EL (cell line): ENCODE measurements at places on chromosomes 16 and 17.

GRCh38 chr17:46976626-46977270 is 2.3 kb downstream of the RPRML start:
- DNase-seq: no peak

DNA sequence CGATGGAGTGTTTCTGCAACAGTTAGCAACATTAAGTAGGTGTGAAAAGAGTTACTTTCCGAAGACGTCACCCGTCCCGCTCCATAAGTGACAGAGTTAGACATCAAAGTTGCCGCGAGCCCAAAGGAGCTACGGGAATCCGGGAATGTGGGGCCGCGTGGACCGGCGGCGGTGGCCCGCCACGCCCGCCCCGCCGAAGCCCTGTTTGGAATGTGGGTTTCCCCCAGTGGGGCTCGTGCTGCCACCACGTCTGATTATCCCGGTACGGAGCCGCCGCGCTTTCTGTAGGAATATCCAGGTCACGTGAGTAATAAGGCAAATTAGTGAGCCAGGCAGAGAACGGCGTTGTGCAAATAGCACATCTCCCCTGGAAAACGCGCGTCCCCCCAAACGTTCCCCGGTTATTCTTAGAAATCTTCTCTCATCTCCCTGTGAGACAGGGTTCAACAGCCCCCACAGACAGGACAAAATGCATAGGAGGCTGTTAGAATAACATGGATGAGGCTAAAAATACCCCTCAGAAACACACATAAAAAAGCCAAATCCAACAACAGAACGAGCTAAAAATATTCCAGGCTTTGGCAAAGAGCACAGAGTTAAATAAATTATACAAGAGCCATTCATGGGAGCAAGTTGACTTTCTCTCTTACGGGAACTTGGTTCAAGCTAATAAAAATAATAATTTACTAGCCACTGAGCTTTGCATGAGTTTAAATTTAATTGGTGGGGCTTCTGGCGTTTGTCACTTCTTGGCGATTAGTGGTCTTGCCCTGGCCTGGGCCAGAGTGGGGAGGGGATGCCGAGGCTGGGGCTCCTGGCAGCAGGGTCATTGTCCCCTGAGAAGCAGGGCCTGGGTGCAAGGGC is 8.6 kb downstream of the BAHCC1 start:
- DNase-seq: no peak

- no peak for DNase-seq
Measured at GRCh38 chr16:77548151-77548550, 113.3 kb upstream of the ADAMTS18 start.

- DNase-seq: no peak
Measured at GRCh38 chr17:13575922-13576419, 25.8 kb downstream of the HS3ST3A1 start.

DNA sequence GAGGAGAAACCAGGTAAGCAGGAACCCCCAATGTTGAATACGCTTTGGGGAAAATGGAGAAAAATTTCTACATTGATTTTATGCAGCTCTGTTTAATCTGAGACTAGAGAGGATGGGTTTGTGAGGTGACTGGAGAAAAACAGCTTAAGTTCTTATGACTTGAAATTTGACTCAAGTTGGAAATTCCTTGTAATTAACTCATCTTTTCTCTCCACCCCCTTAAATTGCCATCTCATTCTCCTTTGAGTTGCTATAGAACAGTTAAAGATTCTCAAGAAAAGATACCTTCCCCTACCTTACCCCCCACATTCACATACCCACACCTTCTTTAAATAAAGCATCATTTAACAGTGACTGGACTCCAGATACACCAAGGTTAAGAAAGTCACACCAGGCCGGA is 24.2 kb downstream of the ZNRF1 start:
- DNase-seq: peak; percentile 50

DNA sequence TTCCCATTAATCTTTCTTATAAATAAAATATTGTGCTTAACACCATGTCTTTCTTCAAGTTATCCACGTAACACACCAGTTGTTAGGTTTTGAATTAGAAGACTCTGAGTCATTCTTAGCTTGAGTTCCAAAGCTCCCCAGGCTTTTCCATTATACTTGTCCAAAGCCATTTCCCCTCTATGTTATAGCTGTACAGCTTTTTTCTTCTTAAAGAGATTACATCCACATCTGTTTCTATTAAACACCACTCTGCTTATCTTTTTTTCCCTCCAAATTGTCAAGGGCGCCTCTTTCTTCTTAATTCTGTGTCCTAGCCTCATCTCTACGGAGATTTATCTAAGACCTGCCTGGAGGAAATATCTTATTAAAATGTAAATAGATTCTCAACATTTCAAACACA is 139.4 kb upstream of the CPHXL start:
- no peak for DNase-seq

DNA sequence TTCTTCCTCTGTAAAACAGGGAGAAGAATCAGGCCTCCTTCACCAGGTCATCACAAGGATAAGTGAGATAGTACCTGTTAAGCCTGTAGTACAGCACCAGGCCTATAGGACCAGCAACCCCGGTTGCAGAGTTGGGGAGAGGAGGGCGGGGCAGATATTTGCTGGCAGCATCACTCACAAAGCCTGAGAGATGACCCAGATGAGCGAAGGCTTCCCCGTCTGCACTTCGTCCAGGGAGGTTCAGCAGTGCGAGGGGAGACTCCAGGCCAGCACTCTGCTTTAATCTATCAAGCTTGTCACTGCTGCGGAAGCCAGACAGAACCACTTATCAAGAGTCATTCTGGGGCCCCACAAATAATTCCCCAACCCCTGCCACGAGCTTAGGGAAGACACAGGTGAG is 15.8 kb upstream of the RBBP6 start:
- no peak for DNase-seq

GRCh38 chr16:49015225-49015592 is 266.4 kb downstream of the CBLN1 start:
- no peak for DNase-seq

DNA sequence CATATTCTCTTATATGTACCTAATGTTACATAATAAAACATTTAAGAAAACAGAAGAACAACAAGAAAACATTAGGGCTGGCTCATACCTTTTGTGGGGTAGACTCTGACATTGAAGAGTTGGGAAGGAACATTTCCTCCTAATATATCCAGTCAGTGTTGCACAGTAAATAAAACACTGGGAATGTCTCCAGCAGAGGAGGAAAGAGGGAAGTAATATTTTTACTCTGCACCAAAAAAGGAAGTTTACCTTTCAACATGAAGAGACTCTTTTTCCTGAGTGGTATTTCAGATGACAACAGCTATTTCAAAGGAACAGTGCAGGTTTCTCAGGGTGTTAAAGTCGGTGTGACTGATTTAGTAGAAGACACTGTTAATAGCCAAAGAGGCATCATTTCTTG is 31.9 kb downstream of the EPN2 start:
- no peak for DNase-seq

DNA sequence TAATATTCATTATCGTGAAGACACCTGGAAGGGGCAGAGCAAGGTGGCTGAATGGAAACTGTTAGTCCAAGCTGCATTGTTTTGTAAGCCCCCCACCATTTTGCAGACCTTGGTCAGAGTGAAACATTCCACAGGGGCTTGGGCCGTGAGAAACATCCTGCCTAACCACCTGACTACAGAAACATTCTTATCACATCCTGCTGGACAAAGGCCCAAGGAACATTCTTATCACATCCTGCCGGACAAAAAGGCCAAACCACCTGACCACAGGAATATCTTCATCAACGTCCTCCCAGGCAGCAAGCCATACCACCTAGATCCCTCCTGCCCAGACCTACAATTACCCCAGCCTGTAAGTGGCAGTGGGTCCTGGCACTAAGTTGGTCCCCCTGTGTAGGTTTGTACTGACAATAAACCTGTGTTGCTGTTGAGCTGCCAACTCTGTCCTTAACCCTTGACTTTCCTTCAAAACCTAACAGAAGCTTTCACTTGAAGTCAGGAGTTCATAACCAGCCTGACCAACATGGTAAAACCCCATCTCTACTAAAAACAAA is 19.6 kb downstream of the ATF7IP2 start:
- peak; percentile 21 for DNase-seq

- no peak for DNase-seq
Measured at GRCh38 chr16:89334050-89334449, 116.5 kb downstream of the ZNF778 start.

GRCh38 chr16:21235199-21235585 is 1.7 kb downstream of the ANKS4B start:
- DNase-seq: no peak

DNA sequence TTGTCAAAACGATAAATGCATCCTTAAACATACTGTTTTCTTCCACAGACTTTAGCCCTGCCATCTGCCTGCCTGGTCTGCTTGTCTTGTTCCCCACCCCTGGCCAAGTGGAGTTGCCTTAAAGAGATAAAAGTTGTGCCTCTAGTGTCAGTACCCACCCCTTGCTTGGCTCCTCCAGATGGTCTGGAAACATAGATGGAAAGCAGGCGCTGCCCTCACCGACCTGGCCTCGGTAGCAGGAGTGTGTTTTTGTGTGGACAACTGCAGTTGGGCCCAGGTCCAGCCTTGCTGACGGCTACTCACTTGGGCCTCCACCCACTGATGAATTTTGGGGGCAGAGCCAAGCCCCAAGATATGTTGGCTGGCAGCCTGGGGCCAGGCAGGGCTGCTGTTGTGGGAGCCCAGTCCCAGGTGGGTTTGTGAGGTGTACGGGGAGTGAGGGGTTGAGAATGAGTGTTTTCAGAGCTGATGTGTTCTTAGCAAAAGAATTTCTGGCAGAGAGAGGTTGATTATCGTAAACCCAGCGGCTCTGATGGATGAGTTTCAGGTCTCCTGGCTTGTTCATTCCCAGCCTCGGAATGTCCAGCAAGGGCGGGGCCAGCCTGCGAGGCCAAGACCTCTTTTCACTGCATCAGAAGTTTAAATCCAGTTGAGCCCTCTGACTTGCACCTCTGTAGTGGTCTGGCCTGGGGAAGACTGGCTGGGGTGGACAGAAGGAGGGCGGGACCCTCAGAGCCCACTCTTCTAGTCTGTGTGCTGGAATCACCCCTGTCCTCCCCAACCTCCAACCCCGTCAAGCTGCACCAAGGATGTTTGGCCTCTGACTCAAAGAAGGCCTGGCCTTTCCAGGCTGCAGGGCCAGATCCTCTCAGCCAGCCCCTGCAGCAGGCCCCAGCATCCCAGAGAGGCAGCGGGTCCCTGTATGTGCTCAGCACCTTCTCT is 179.7 kb downstream of the RAB11FIP4 start:
- DNase-seq: peak; percentile 91

DNA sequence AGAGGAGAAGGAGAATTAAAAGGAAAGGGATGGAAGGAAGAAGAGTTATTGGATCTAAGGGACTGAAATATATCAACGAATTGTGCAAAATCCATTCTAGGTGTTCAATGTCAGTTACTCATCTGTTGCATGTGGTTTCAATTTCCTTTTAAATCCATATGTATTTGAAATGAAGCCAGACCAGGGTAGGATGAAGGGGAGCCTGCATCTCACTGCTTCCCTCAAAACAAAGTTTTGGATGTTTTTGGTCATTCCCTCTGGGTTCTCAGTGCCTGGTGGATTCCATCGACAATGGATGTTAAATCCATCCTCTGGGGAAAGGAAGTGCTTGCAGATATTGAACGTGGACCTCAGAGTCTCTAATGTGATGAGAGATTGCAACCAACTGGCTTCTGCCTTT is 103.5 kb upstream of the XYLT1 start:
- no peak for DNase-seq

DNA sequence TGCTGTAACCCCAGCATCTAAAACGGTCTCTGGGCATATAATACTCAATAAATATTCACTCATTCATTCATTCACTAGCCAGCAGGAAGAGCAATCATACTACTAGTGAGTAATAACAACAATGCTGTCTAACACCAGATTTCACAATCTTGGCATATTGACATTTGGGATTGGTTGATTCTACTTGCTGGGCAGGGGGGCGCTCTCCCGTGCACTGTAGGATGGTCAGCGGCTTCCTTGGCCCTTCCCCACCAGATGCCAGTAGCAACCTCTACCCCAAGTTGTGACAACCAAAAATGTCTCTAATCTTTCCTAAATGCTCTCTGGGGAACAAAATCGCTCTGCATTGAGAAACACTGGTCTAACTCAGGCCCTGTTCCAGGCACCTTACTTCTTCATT is 20.7 kb downstream of the WFDC1 start:
- DNase-seq: no peak

GRCh38 chr17:64599187-64599676 is 62.9 kb downstream of the SMURF2 start:
- DNase-seq: no peak

GRCh38 chr17:43558805-43559160 is 12.6 kb upstream of the ETV4 start:
- no peak for DNase-seq

GRCh38 chr17:41474863-41475262 is 6.1 kb downstream of the KRT35 start:
- DNase-seq: no peak

DNA sequence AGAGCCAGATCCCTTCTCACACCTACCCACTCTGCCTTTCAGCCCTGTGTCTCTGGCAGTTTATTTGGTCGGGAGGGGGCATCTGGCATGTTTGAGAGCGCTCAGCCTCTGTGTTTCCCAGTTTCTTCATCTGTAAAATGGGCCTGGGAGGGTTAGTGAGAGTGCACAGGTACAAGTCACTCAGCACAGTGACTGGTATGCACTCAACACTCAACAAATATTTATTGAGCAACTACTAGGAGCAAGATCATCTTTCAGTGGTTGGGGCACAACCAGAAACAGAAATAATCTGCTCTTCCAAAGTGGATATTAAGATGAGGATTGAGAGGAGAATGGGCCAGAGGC is 13.7 kb upstream of the SRCIN1 start:
- no peak for DNase-seq

GRCh38 chr17:63136369-63137012 is 170.5 kb downstream of the TANC2 start:
- DNase-seq: no peak

DNA sequence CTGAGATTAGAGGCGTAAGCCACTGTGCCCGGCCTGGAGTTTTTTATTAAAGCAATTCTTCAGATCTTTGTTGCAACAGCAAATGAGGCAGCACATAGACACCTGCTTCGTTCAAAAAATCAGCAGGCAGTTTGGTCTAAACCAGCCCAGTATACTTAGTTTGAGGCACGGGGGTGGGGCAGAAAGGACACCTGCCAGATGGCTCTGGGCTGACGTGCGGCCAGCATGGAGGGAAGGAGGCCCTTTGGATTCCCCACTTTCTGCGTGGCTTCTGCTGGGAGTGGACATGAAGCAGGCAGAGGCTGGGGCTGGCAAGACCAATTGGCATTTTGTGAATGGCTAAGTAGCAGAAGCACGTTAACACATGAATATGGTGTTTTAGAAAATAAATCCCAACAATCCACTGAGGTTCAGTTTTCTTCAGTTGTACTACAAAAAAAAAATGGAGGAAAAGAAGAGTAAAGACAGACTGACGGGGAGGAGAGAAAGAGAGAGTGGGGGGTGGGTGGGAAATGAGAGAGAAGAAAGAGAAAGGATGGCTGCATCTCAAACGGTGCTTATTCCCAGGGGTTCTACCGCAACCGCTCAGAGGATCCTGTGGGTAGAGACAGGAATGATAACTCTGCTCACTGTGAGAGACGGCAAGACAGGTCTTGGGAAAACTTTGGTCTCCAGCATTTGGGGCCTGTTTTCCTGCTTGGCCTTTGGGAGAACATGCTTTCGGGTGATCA is 16.3 kb downstream of the C16orf46 start:
- DNase-seq: no peak

- peak; percentile 94 for DNase-seq
Measured at GRCh38 chr16:54080524-54081008, 206.0 kb downstream of the IRX3 start.
